ENCODE measurements at places on chromosomes 13 and 19.

DNA sequence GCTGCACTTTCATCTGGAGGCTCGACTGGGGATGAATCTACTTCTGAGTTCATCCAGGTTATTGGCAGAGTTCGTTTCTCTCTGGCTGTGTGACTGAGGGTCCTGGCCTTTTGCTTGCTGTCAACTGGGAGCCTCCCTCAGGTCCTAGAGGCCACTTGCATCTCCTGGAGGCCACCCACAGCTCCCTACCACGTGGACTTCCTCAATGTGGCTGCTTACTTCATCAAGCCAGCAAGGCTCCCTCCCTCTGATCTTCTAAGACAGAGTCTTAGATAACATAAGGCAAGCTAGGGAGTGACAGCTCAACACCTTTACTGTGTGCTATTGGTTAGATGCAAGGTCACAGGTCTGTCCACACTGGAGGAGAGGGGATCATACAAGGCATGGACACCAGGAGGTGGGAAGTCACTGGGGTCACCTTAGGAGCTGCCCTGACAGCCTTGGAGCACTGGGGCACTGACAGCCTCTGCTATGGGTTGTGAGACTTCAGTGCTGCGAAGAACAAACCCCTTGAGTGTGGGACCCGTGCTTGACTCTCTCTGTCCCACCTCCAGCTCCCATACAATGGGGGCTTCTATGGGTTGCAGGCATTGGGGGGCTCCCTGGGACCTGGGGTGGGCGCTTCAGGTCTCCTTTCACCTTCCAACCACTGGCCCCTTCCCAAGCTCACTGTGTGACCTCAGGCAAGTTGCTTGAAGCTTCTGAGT is 5.3 kb downstream of the FAM187B start:
- DNase-seq = no peak

DNA sequence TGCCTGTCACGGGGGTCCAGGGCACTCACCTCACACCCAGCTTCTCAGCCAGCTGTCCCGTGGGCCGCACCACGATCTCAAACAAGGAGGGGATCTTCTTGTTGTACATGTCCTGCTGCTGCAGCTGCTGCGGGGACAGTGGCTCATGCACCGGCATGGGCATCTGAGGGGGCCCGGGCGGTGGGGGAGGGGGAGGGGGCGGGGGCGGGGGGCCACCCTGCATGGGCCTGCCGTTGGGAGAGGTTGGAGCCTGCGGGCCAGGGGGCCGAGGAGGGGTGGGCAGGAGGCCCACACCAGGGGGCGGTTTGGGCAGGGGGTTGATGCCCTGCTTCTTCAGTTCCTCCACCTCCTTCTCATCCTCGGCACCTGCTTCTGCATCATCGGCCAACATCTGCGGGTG is 23.9 kb upstream of the TMEM160 start:
- DNase-seq = no peak

GRCh38 chr13:111177081-111177711 is 62.1 kb downstream of the ARHGEF7 start:
- no peak for DNase-seq

DNA sequence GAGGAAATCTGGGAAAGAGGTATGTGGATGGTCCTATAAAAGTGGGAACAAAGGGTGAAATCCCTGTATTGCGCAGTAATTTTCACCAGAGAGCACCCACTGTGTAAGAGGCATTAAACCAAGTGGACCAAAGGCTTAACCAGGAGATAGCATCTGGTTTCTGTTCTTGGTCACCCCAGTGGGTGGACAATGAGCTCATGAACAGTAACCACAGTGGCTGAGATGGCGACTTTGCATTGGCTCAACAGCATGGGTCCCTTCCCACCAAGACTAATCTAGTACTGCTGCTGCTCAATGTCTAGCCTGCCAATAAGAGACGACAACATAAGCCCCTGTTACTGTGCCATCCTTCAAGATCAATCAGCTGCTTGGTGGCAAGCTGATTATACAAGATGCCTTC is 36.6 kb downstream of the CCDC169 start:
- DNase-seq = no peak

DNA sequence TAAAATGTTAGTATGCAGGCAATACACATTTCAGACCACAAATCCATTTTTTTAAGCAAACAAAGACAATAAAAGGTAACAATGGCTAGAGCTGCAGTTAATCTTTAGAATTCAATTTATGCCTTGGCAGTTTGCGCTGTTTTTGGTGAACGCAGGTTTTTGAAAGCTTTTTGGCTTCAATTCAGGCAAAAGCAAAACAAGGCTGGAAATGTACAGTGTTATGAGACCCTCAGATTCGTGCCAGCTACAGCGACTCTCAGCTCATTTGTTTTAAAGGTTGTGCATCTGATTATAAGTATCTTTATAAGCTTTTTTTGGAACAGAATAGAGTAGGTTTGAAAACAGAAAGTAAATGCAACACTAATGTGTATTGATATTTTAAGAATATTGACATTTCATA is 63.6 kb upstream of the SOX1 start:
- DNase-seq = no peak

- DNase-seq = no peak
Measured at GRCh38 chr19:51148580-51148979, 6.5 kb downstream of the SIGLEC7 start.

- no peak for DNase-seq
Measured at GRCh38 chr13:88042489-88042888, 371.3 kb downstream of the SLITRK5 start.

DNA sequence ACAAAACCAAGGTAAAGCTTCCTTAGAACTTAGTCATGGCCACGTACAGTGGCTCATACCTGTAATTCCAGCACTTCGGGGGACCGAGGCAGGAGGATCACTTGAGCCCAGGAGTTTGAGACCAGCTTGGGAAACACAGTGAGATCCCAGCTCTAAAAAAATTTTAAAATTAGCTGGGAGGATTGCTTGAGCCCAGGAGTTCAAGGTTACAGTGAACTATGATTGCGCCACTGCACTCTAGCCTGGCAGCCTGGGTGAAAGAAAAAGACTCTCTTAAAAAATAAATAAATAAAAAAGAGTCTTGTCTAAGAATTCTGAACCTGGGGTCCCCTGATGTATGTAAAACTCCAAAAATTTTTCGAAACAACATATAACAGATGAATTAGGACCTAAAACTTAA is 34.9 kb downstream of the N4BP2L2 start:
- no peak for DNase-seq

DNA sequence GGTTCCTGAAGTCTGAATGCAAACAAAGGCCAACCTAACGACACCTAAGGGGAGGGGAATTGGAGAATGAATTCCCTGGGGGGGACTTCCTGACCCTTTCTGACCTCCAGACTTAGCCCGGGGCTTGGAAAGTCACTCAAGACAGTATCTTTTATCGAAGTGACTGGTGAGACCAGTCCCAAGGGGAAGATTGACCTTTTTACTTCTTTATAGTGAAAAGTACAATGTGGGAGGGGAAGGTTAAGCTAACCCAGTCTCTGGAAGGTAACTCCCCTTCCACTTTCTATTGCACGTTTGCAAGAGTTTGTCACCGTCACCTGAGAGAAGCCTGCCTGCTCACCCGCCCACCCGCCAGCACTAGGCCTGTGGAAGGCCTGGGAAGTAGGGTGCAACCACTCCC is 111.9 kb downstream of the EFNB2 start:
- no peak for DNase-seq

DNA sequence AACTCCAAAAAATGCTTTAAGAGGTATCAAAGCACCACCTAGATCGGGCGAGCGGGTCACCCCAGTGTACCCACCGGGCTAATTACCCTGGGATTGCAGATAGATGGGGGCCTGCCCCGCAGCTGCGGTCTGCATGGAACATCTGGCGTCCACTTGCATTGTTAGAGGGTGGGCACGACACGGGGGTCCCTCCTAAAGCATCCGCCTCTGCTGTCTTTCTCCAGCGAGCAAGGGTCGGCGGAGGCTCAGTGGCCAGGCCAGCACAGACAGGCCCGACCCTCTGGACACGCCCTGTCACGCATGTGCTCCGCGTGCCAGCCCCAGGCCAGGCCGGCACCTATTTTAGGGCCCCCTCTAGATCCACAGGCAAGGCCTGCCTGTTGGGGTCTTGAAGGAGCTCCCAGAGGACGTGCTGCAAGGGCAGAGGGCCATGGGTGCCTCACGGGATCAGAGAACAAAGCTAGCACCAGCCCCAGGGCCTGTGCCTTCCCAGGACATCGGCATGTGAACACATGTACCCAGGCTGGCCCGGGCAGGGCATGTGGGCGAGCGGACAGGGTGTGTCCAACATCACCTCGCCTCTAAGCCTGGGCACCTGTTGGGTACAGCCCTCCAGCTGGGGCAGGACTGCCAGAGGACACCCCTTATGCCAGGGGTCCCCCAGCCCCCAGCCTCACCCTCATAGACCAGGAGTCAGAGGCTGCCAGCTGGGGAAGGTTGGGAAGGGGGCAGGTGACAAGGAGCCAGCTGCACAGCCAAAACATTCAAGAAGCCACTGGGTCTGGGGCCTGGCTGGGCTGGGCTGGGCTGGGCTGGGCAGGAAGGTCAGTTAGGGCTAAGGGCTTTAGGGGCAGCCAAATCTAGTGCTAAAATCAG is 35.6 kb upstream of the NANOS3 start:
- DNase-seq = no peak

DNA sequence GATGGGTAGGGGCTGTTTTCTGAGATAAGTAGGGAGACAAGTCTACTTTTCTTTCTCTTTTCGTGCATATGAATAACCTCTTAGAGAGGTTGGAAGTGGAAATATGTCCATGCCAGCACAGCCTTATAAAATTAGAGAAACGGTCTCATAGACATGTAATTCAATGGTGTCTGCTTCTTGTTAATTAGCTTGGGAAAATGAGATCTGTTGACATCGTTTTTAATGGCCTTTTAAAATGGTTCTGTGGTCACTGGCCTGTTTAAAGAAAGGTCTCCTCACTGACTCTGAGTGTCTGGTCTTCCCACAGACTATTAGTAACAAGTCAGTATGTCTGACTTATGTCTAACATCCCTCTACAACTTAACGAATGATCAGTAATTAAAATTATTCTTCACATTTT is 487.1 kb downstream of the SLITRK6 start:
- no peak for DNase-seq

- no peak for DNase-seq
Measured at GRCh38 chr13:114339857-114340534, 25.7 kb downstream of the CHAMP1 start.

DNA sequence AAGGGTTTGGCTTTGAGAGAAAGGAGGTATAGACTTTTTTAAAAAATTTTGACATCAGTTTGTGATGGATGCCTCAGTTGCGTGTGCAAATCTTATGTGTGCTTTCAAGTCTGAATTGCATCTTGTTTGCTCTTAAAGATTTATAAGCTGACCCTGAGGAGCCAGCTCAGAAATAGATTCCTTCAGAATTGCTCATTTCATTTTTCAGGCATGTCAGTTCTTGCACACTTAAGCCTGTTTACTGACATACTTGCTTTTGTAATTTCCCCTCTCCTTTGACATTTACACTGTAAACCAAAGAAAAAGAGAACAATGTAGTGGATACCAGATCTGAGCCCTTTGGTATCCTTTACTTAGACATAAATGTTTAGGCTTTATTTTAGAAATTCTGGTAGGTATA is 87.6 kb downstream of the RNF17 start:
- no peak for DNase-seq

- DNase-seq = no peak
Measured at GRCh38 chr19:35468637-35469036, 20.6 kb downstream of the FFAR2 start.

DNA sequence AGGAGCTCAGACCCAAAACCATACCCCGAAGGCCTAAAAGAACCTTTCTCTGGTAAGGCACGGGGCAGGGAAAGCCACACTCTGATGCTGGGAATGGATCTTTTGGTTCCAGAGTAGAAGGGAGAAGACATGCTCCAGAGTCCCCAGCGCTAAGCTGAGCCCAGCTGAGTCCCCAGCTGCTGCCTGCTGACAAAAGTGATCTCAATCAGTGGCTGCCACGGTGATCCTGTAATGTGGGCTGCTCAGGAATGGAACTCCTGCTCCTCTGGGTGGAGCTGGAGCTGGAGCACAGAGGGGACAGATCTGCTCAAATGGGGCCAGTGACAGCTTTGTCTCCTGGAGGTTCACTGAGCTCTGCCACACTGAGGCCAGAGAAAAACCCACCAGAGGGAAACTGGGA is 70.5 kb downstream of the MLLT1 start:
- no peak for DNase-seq

- DNase-seq = no peak
Measured at GRCh38 chr19:43687660-43687997, 17.7 kb upstream of the PLAUR start.

DNA sequence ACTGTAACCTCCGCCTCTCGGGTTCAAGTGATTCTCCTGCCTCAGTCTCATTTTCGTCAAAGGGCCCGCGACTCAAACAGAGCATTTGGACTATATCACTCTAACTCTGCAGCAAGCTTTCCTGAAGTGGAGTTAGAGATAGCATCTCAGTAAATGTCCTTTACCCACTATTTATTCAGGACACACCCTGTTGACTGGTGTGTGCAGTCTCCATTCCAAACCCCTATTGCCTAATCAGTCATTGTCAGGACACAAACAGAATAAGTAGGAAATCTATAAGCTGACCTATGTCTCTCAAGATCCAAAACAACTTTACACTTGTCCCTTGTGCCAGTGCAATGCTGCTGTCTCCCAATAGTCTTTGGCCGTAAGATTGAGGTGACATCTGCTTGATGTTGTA is 1.4 kb downstream of the ZNF222 start:
- DNase-seq = no peak

DNA sequence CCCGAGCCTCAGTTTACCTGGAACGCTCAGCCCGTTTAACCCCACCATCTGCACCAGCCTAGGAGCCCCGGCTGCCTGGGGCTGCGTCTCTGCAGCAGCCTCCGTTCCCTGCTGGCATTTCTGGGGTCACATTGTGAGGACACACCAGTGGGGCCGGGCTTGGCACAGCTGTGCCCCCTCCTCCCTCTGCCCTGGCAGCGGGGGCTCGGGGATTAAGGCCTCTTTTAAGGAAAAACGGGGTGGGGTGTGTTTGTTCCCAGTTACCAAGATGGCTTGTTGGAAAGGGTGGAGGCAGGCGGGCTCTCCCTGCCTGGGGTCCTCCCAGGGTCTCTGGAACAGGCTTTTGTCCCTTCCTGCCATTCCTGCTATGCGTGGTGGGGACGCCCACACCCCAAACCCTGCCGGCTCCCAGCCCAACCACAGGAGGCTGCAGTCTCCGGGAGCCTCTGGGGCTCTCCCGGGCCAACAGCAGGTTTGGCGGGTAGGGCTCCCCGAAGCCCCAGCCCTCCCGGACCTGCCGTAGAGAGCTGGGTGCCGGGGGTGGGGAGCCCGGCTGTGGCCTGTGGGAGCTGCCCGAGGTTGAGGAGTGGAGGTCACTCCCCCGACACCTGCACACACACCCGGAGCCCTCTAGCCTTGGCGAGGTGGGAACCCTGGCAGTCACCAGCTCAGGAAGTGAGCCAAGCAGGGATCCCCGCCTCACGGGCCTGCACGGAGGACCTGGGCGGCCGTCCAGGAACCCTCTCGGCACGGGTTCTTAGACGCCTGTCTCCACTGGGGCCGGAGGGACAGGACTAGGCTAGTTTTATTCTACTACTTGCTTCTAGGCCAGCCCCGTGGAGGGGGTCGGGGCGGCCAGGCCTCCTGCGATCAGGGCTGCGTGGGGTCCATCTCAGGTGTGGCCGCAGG is 36.9 kb downstream of the GADD45B start:
- DNase-seq = no peak

GRCh38 chr19:54155694-54156093 is 3.8 kb downstream of the LENG1 start:
- no peak for DNase-seq

- DNase-seq = no peak
Measured at GRCh38 chr13:66137384-66137783, 1092.8 kb downstream of the PCDH9 start.

GRCh38 chr13:114119196-114119595 is 13.2 kb downstream of the RASA3 start:
- no peak for DNase-seq

GRCh38 chr19:5891938-5892771 is 11.4 kb downstream of the NDUFA11 start:
- no peak for DNase-seq

Measured in NCI-H1436 treated with DMSO at 0.1 percent for 48 hours (cell line).